NCI-H1092 (cell line): ENCODE measurements at places on chromosomes 7 and 10.
A peak's percentile ranks its signal among the peaks of the same experiment; 100 is the strongest.

DNA sequence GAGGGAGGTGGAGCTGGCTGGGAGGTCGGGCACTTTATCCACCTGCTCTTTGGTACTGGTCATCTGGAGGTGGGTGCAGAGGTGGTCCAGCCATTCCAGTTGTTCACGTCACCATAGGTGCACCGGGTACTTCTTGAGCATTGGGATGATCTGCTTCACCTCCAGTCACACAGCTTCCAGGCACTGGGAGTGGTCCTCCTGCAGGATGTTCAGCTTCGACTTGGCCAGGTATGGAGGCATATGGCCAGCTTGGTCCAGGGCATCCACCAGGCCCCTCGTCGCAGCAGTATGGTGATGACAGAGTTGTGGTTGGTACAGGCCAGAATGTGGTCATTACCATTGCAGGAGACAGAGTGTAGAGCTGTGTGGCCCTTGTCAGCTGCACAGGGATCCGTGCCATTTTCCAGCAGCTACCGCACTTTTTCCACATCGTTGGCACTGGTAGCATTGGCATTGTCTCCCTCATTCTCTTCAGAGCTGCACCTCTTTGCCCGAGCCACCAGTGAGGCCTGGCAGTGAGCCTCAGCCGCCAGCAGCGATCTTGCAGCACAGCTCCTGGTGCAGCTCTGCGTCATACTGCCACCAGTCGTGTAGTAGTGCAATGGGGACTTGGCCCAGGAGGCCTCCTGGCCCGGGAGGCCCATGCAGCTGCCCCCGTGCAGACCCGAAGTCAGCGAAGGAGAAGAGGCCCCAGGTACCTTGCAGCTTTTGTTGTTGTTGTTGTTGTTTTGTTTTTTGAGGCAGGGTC is 150.9 kb downstream of the ZNF22 start:
- no peak for DNase-seq

DNA sequence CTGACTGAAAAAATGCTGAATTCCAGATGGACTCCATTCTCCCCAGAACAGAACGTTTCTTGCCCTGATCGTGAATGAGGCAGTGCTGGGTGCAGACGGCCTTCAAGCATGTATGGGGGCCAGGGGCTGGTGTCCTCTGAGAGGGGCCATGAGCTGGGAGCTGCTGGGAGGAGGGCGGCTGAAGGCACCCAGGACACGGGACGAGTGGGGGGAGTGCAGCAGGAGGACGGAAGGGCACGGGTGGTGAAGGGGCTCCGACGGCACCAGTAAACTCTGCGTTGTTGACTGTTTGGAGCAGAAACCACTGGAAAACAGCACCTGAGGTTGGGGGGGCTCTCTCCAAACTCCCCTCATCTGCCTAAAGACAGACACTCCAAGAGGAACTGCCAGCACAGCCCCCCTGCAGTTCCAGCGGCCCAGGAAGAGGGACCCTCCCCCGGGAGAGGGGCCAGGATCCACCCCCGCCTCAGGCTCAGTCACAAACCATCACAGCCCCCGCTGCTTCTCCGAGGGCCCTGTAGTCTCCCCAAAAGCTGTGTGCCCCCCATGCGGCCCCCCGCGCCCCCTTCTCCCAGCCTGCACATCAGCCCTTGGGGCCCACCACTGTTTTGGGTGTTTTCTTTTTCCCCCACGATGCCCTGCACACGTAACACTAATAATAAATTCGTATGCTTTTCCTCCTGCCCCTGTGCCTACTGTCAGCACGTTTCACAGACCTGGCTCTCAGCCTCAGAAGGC is 55.5 kb downstream of the DPYSL4 start:
- DNase-seq: no peak

DNA sequence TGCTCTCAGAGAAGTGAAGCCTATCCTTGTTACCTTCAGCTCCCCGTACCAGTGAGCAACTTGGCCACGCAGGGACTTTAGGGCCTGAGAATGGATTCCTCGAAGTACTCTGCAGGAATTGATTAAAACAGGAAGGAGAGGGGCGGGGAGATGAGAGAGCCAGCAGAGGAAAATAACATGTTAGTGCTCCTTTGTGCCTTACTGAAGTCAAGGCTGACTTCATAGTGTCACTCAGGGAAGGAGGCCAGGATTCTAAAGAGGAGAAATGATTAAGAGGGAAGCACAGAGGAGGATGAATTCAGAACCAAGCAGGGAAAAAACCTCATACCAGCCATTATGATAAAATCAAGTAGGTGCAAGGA is 195.6 kb upstream of the RHOBTB1 start:
- DNase-seq: no peak

- DNase-seq: no peak
Measured at GRCh38 chr10:42868530-42868929, 85.9 kb downstream of the BMS1 start.

GRCh38 chr10:122291739-122292138 is 20.6 kb downstream of the BTBD16 start:
- no peak for DNase-seq

GRCh38 chr10:97332591-97333350 is 1.8 kb downstream of the FRAT2 start:
- no peak for DNase-seq

GRCh38 chr7:55484241-55484640 is 88.1 kb downstream of the VOPP1 start:
- DNase-seq: no peak

GRCh38 chr7:94658826-94659225 is 2.9 kb upstream of the SGCE start:
- DNase-seq: no peak

GRCh38 chr7:120838281-120838682 is 19.7 kb downstream of the TSPAN12 start:
- no peak for DNase-seq

DNA sequence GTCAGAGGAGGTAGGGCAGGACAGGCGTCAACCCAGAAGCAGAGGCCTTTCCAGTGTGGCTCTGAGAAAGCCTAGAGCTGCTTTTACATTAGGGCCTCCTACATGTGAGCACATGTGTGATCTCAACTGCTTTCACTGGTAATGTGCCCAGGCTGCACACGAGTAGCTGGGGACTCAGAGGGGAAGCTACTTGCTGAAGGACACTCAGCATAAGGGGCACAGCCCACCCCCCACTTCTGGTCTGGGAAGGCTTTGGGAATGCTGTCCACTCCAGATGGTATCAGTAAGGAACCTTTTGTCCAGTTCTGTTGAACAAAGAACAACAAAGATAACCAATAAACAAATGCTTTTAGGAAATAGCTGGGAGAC is 18.9 kb downstream of the PRF1 start:
- no peak for DNase-seq

DNA sequence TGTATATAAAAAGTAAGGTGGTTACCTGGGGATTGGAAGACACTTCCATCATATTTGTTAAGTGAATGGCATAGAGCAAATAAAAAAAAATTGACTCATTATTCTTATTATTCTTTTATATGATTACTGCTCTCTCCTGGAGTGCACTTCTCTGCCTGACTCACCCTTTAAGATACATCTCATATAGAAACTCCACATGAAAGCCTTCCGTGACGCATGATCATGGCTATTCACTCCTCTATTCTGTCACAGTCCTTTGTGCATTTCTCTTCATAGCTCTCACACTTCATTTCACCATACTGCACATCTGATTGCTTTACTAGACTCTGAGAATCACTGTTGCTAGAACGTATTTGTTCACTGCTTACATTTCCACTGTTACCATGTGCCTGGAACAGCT is 597.3 kb downstream of the CNTNAP2 start:
- no peak for DNase-seq

- DNase-seq: peak; percentile 68
Measured at GRCh38 chr7:5495581-5496375, 72.1 kb upstream of the TNRC18 start.

DNA sequence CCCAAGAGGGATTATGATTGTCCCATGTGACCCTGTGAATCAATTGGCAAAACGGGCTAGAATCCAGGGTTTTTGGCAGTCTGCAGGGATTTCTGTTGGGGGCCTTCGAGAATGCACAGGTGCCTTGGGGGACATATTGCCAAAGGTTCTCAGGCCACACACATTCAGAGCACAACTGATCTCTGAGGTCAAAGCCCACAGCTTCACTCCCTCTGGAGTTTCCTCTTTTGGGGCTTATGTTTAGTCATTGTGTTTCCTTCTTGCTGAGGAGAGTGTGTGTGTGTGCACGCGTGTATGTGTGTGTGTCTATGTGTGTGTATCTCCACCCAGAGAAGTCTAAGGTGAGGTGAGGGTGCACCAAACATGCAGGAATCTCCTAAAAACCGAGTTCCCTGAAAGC is 8.8 kb downstream of the PPIF start:
- DNase-seq: no peak

- no peak for DNase-seq
Measured at GRCh38 chr10:121490871-121491519, 107.2 kb downstream of the FGFR2 start.

GRCh38 chr7:27199849-27200760 is at the start of gene HOXA13:
TSS of gene HOXA13 (minus strand) at chr7:27200091. CDS start at chr7:27200077, 14 bp downstream.
- peak; percentile 76 for DNase-seq
